ENCODE measurements at places on chromosomes 2 and 18.

DNA sequence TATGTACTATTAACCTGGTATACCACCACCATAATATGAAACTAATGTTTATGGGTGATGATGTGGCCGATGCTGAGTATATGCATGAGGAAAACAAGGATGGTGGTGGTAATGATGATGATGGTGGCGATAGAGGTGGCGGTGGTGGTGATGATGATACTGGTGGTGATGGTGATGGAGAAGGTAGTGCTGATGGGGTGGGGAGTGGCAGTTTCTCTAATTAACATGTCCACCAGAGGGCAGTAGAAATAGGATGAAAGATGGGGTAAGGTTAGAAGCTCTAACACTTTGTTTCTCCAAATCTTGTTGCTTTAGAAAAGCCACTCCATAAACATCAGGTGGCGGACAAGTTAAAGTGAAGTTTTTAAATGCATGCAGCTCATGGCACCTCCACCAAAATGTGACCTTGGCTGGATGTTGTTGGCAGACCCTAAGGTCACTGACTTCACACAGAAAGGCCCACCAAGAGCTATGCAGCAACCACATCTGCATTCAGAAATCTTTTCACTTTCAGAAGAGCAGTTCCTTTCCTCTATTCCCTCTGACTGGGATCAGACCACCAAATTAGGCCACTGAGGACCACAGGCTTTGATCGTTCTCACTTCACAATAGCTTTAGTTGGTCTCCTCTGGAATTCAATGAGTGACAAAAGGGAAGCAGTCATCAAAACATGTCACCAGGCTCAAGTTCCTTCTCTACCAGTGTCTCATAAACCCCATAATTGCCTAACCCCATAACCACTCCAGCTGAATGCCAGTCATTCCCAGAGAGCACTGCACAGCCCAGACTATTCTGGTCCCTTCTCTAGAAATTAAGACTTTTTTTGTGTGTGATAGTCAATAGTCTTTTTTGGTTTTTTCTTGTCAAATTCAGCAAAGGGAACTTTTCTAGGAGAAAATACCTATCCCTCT lies 7.5 kb upstream of the BCL11A start:
- DNase-seq = peak; percentile 46

- DNase-seq = no peak
Observed at GRCh38 chr2:158647436-158648231, 147.5 kb upstream of the DAPL1 start.

GRCh38 chr2:65473045-65473444 lies 40.6 kb upstream of the SPRED2 start:
- DNase-seq = no peak

DNA sequence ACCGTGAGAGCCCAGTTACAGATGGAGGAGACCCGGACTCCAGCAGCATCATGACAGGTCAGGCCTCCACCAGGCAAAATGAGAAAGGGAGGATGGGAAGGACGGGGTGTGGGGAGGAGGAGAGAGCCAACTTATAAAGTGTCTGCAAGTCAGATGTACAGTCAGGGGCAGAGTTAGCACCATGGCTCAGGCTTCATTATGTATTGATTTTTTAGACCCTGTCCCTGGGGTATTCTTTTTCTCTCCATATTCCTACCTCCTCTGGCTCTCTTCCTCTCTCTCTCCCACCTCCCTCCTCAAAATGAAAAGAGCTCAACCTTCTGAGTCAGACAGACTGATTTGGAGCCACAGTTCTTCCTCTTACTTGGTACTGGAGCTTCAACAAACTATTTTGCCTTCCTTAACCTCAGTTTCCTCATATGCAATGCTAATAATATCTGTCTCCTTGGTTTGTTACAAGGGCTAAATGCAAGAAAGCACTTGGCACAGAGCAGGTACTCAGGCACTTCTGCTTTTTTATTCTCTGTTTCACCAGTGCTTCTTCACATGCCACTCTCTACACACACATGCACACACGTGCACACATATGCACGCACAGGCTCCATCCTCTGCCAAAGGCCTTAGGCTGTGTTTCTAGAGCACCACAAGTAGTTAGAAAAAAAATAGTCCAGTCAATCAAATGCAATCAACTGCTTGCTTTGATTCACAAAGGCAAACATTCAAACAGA lies 92.3 kb upstream of the PKDCC start:
- DNase-seq = no peak

GRCh38 chr2:175930504-175930903 lies 71.6 kb downstream of the LNPK start:
- no peak for DNase-seq

GRCh38 chr18:47997338-47997780 lies 66.9 kb upstream of the SMAD2 start:
- DNase-seq = no peak

DNA sequence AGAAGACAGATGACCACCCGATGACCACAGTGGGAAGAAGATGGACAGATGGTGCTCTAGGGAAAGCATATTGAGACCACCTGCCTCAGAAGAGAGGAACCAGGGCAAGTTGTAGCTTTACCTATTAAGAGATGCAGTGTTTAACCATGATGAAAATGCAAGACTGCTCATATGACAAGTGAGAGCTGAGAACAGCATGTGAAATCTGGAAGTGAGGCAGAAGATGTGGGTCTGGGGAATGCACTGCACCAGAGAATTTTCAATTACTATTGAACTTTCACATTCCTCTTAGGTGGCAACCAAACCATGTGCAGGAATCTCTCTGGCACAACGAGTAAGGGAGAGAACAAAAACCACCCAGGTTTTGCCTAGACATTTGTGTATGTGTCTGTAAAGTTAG lies 184.8 kb upstream of the CRIM1 start:
- DNase-seq = no peak

- no peak for DNase-seq
Observed at GRCh38 chr2:144078106-144078505, 441.8 kb downstream of the ZEB2 start.

DNA sequence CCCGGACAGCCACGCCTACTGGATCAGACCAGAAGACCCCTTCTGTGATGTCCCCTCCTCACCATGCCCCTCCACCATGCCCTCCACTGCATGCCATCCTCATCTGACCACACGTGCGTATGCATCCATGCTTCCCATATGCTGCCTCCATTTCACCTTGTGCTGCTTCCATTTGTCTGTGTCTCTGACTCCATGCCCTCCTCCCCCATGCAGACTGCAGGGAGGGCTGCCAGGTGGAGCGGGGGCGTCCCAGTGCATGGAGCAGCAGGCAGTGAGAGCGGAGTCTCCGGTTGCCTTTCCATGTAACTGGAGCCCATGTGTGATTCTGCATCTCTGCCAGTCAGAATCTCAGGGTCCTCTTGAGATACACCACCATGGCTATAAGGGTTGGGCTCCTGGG lies 52.6 kb downstream of the COA5 start:
- no peak for DNase-seq

DNA sequence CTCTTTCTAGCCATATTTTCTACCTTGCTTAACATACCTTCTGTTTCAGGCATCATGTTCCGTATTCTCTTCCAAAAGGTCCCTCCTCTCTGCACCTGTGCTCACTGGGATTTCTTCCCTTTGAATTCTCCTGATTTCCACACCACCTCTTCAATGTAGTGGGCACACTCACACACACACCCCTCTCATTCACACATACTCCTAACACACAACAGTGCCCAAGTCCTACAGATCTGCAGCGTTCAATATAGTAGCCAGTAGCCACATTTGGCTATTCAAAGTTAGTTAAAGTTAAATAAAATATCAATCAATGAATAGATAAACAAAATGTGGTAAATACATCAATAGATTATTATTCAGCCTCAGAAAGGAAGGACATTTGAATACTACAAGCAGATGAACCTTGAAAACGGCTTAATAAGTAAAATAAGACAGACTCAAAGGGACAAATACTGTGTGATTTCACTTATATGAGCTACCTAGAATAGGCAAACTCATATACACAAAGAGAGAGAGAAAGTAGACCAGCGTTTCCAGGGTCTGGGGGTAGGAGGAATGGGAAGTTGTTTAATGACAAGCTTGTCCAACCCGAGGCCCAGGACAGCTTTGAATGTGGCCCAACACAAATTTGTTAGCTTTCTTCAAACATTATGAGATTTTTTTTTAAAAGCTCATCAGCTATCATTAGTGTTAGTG lies 34.4 kb downstream of the MYCN start:
- no peak for DNase-seq

DNA sequence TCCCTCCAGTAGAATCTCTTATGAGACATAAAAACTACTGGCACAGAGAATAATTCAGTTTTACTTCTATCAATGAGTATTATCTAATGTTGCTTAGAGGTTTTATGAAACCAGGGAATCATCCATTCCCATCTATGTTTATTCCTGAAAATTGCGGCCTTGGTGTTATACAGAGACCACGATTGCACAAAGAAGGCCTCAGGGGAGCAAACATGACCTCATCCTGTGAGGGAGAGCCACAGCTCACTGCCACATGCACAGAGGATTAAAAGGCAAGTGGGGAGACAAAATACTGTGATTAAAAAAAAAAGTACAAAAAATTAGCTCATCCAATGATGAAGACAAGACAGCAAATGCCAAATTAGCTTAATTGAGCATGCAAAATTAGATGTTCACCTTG lies 111.8 kb upstream of the SLC35G4 start:
- no peak for DNase-seq

GRCh38 chr2:46184794-46185583 lies 112.2 kb upstream of the EPAS1 start:
- DNase-seq = no peak

GRCh38 chr2:38601463-38602135 lies 1.1 kb downstream of the HNRNPLL start:
- DNase-seq = peak; percentile 22

DNA sequence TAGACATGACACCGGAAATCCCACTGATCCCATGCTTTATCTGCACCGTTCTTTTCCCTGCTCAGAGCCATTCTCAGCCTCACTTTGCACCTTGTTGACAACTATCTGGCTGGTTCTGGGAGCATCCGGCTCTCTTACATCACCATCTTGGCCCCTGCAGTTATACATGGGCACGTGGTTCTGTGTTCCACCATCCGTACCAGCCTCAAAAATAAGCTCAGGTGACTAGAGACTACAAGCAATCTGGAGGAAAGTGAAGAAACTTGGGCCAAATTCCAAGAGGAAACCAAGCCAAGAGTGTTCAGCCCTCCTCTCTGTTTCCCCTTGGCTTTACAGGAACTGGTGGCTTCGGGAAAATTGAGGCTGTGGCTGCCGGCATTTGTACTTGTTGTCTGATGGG lies 244.6 kb upstream of the ACVR2A start:
- DNase-seq = no peak

GRCh38 chr2:37793004-37793403 lies 121.6 kb upstream of the CDC42EP3 start:
- no peak for DNase-seq

DNA sequence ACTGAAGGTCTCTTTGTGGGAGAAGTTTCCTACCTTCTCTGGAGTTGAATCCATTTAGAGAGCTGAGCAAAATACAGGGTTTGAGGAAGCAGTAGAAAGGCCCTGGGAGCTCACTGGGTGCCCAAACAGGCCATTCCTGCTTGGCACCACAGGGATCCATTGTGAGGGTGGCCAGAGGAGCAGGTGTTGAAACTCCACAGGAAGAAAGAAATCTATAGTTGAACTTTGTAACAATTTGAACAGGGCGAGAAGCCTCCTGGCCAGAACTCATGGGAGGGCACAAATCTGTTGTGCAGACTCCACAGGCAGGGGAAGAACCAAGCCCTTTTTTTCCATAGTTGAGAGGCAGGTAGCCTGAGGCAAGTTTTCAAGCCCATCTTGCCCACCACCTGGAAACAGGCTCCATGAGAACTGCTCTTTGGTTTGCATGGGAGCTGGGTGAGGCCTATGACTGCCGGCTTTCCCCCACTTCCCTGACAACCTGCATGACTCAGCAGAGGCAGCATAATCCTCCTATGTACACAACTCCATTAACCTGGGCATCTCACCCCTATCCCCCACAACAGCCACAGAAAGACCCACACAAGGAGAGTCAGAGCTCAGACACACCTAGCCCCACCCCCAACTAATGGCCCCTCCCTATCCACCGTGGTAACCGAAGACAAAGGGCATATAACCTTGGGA lies 1053.0 kb downstream of the TSN start:
- DNase-seq = no peak

GRCh38 chr2:72275084-72275483 lies 127.4 kb upstream of the CYP26B1 start:
- DNase-seq = no peak

GRCh38 chr2:86239326-86239725 lies 40.1 kb downstream of the MRPL35 start:
- no peak for DNase-seq

GRCh38 chr2:161020437-161020836 lies 139.8 kb upstream of the TANK start:
- DNase-seq = no peak

DNA sequence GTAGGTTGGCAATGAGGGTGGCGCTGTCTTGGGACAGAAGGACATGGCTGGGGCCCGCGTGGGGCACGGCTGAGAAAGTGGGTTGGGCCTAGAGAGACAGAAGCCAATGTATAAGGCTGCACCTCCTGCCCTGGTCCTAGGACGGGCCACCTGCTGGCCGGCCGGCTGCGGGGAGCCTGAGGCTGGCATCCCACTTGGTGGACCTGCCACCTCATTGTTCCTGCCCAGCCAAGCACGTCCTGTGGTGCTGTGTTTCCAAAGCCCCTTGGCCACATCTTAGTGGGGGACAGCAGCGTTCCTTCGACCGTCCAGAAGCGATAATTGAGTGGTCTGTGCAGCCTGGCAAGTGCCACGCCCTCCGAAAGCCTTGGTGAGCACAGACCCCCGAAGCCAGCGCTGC lies 223.9 kb downstream of the LDLRAD4 start:
- DNase-seq = no peak
